ENCODE measurements at places on chromosomes 6 and 20.

- DNase-seq, result no peak
These were observed 27.9 kb upstream of the TMEM217 start for GRCh38 chr6:37285861-37286311.

- DNase-seq, result no peak
These were observed 121.5 kb upstream of the FOXQ1 start for GRCh38 chr6:1190366-1190765.

DNA sequence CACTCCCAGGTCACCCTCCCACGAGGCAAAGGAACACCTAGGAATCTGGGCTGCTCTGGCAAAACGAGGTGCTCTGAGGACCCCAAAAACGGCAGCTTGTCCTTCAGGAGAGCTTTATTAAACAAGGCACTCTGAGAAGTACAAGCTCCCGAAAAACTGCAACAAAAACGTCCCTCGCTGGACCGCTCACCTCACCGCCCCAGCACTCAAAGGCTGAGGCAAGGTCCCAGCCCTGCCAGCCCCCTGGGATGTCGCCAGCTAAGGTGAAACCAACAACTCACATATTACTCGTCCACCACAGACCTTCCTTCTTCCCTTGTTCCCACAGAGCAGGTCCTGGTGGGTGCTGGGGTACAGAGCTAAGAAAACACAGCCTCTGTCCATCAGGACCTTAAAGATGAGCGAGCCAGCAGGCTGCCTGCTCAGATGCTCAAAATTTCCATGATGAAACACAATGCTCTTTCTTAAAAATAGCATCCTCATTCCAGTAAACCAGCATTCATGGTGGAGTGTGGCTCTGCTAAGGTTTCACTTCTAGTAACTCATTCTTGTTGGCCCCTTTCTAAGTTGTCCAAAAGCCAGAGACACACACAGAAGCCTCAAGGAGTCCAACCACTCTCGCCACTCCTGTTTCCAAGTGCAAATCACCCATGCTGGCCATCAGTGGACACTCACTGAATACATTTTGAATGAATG is 35.9 kb downstream of the ATP9A start:
- no peak for DNase-seq

DNA sequence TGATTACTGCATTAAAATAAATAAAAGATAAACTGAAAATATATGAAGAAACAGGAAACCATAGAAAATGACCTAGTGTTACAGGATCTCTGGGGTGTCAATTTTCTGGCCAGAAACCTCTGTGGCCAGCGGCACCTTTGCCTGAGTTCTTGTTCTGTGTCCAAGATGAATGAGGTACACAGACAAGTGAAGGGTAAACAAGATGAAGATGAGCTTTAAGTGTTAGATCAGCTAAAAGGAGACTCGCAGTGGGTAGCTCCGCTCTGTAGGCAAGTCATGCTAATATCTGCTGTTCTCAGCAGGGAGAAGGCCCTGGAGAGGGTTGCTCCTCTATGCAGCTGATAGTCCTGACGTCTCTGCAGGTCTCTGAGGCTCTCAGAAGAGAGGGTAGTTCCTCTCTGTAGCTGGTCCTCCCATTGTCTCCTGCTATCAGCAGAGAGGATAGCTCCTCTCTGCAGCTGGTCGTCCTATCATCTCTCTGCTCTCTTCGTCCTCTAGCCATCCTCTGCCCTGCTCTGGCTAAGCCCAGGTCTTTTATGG is 35.9 kb upstream of the TBC1D22B start:
- DNase-seq, result no peak

GRCh38 chr20:38725148-38725901 is 1.0 kb downstream of the SLC32A1 start:
- no peak for DNase-seq

DNA sequence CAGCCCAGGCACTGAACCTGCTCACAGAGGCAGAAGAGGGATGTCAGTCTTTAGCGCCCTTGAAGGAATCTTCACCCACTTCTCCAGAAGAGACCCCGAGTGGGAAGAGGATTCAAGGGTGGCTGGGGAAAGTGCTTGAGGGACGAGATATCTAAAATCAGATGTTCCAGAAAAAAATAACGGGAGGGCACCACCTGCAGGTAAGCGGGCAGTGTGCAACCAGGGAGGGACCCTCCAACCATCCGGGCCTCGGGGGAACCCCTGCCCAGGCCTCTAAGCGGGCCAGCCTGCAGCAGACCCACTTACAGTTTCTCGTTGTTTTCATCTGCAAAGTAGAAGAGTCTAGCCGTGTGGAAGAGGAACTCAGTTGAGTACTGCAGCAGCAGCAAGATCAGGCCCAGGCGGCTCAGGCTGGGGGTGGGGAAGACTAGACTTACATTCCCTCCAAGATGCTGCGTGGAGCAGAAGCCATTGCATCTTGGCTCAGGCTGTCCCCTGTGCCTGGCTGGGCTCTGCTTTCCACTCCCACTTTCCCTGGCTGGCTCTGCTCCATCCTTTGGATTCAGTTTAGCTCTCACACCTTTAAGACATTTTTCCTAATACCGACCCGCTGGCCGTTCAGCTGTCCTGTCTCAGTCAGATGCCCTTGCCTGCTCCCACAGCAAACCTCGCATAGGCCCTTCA is 71.0 kb downstream of the TRAM2 start:
- DNase-seq, result no peak

- no peak for DNase-seq
These were observed 801.4 kb upstream of the EYS start for GRCh38 chr6:66508433-66508832.

DNA sequence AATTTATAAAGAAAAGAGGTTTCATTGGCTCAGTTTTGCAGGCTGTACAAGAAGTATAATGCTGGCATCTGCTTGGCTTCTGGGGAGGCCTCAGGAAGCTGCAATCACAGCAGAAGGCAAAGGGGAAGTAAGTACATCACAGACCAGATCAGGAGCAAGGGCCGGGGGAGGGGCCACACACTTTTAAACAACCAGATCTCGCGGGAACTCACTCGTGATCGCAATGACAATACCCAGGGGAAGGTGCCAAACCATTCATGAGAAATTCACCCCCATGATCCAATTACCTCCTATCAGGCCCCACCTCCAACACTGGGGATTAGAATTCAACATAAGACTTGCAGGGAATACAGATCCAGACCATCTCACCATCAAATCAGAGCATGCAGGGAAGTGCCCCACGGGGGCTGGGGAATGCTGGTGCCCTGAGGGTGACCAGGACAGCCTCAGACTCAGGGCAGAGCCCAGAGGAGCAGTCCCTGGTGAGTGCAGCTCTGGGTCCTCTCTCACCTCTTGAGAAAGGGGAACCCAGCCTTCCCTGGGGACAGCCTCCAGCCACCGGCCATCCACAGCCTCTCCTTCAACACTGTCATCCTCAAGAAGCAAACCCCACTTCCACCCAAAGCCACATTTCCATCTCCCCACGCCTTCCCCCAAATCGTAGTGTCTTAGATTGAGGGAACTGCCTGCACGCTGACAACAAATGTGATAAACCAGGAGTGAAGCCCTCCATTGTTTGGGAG is 80.7 kb downstream of the ANKRD60 start:
- DNase-seq, result no peak

DNA sequence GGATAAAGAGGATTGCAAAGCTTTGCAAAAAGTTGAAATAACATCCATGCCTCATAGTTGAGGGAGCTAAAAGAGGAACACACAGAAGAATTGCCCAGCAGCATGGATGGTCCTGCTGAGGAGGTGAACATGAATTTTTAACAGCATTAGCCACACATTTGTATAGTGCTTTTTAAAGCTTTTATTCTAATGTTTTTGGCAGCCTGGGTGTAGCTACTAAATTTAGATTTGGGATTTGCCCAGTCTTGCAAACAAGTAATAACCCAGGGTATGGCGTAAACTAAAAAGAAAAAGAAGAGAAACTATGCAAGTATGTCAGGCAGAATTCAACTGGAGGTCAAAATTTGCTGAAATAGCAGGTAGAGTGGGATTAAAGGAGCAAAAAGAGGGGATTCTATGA is 75.1 kb upstream of the PTPRK start:
- no peak for DNase-seq

- no peak for DNase-seq
These were observed 30.9 kb downstream of the PYGB start for GRCh38 chr20:25278636-25279361.

- DNase-seq, result no peak
These were observed 176.2 kb upstream of the AHI1 start for GRCh38 chr6:135673501-135674309.

- no peak for DNase-seq
These were observed 2.7 kb downstream of the HLA-B start for GRCh38 chr6:31354158-31354863.

GRCh38 chr6:27213544-27214125 is 33.9 kb upstream of the PRSS16 start:
- no peak for DNase-seq

GRCh38 chr20:31515775-31516107 is 1.5 kb downstream of the HM13 start:
- DNase-seq, result no peak
